ENCODE measurements at places on chromosomes 7 and 10.
A peak's percentile ranks its signal among the peaks of the same experiment; 100 is the strongest.

- peak; percentile 84 for DNase-seq
Measured at GRCh38 chr7:36286226-36286625, 103.4 kb upstream of the ANLN start.

GRCh38 chr10:26773633-26774032 is 76.1 kb downstream of the PDSS1 start:
- DNase-seq, result peak; percentile 8

- DNase-seq, result peak; percentile 80
Measured at GRCh38 chr7:74206589-74207120, 3.2 kb upstream of the LAT2 start.

DNA sequence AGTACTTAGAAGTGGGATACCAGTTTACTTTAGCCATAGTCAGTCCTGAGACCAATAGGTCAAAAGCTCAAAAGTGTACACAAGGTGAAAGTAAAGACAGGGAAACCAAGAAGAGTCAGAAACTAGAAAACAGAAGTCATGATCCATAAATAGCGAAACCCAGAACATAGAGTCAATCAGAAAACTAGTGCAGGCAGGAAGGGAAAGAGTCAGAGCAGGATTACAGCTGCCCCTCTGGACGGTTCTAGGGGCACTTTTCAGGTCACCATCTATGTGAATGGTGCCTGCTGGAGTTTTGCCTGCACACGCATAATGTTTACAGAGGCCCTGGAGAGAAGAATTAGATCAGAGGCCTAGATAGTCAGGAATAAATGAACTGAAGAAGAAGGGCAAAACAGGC is 22.4 kb upstream of the DMTF1 start:
- DNase-seq, result no peak

- DNase-seq, result no peak
Measured at GRCh38 chr10:96891840-96892239, 59.7 kb downstream of the LCOR start.

DNA sequence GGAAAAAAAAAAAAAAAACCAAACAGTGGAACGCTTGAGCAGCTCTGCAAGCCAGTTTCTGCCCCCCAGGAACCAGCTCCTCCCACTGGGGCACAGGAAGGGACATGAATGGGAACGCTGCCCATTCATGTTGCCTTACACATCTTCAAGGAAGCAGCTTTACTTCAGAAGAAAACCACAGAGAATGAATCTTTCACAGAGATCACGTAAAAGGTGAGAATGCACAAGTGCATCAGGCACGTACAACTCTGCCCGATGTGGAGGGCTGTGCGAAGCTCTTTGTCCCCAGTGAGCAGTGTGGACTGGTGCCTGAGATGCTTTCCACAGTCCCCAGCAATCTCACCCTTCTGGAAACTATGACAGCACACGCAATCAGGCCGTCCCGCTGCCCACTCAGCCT is 106.2 kb downstream of the DLG5 start:
- DNase-seq, result no peak

DNA sequence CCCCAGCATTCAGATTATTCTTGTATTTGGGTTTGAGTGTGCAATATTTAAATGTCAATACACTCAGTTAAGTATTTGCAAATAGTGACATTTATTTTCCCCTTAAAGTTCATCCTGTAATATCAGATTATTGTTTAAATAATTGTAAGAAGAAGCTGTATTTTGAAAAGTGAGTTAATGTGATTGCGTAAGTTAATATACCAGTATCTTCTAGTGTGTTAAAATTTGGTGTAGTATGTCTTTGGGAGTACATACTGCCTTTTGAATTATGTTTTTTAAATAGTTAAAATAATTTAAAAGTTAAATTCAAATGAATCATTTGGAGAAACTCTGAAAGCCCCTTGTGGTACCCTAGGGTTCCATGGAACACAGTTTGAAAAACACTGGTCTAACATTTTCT is 28.6 kb downstream of the LRMDA start:
- no peak for DNase-seq

DNA sequence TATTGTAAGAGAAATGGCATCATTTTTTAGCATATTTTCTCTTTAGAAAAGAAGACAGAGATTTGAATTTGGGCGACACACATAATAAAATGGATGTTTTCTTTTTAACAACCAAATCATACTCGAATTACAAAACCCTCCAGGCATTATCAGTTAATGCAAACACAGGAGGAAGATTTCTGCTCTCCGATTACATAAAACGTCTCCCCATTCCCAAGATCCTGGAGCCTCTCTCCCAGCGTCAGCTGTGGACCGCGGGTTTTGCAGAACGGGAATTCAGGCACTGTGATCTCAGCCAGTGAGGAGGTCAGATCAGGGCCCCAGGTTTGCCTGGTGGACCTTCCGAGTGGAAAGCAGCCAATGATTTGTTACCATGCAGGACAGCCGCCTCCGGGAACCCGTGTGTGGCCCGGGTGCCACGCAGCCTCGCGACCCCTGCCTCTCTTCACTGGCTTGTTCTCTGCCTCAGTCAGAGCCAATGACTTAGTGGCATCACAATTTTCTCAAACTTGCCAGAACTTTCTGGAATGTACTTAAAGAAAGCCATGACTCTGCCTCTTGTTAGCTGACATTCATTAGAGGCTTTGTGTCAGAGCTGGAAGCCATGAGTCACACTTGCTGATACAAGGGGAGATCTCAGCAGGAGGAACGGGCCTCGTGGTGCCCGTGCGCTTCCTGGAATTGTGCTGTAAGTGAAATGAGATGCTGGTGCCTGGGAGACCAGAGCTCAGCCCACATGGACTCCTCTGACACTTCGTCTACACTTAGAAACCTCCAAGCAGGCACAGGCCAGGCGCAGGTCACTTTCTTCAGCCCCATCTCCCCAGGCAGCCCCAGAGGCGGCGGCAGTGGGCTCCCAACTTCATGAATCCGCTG is 246.1 kb downstream of the KLF6 start:
- DNase-seq, result no peak

- no peak for DNase-seq
Measured at GRCh38 chr7:33868166-33868565, 37.2 kb upstream of the BMPER start.

GRCh38 chr7:51070151-51070550 is 246.5 kb downstream of the COBL start:
- DNase-seq, result no peak

- DNase-seq, result no peak
Measured at GRCh38 chr7:148687555-148687954, 11.1 kb upstream of the CUL1 start.

DNA sequence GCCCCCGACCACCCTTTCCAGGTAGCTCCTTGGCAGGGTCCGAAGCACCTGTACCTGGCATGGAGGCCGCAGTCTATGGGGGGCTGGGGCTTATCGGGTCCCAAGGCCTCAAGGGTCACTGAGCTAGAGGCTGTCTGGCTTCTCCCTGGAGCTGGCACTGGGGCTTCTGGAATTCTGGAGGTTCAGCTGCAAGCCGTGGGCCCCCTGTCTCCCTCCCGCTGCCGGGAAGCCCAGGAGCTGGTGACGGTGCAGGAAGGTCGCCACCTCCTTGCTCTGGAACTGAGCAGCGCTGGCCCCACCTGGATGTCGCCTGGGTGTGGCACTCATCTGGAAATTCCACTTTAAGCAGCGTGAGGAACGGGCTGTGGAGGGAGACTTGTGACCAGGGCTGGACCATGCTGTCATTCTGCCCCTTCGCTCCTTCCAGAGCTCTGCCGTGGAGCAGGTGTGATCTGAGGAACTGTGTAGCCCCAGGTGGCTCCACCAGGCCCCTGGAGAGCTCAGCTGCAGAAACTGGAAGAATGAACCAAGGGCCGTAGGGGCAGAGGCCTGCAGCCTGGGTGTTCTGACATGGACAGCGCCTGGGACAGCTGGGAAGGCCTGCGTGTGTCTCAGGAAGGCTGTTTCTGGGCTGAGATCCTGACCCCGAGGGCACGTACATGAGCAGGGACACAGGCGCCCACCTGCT is 129.7 kb upstream of the PPP2R2D start:
- DNase-seq, result no peak

GRCh38 chr7:138801256-138801655 is 3.3 kb upstream of the ATP6V0A4 start:
- DNase-seq, result no peak

Data from CD4-positive, alpha-beta T cell treated with Interleukin-2 at 100 ng/mL for 4 hours (primary cell).